ENCODE measurements at places on chromosomes 3 and 15.

- DNase-seq = no peak
Observed at GRCh38 chr3:136194409-136195257, 1.5 kb downstream of the MSL2 start.

DNA sequence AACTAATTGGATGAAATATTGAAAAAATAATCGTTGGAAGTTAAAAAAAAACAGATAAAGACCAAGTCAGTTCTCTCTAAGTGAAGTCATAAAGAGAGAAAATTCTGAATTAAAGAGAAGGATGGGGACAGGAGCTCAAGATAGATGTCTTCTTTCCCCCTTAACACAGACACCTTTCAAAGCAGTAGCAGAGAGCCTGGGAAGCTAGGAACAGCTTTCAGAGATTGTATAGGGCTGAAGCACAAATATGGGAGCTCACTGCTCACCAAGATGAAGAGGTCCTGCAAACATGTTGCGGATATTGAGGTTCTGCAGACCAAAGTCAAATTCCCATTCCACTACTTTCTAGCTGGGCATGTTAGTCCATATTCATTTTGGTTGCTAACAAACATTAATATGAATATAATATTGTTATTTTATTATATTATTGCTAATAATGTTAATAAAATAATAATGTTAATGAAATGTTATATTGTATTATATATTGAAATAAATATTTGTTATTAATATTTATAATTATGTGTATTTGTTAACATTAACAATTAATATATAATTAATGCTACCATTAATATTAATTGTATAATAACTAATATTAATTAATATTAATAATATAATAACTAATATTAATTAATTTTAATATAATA lies 319.1 kb downstream of the OXSM start:
- DNase-seq = no peak

DNA sequence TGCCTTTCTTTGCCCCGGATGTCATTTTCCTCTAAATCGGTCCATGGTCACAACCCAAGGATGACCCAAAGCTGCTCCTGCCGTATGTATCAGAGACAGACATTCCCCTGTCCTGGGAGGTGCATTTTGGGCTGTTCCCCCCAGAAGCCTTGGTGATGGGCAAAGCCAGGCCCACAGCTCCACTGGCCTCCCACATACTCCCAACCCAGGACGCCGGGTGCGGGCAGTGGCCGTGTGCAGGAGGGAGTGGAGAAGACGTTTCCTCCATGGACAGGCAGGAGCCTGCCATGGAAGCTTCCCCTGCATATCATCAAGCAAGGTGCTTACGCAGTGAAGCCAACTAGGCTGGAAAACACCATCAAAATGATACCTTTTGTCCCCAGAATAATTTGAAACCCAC lies 175.0 kb downstream of the ATP10A start:
- no peak for DNase-seq

- DNase-seq = no peak
Observed at GRCh38 chr3:177746337-177746933, 549.2 kb upstream of the TBL1XR1 start.

DNA sequence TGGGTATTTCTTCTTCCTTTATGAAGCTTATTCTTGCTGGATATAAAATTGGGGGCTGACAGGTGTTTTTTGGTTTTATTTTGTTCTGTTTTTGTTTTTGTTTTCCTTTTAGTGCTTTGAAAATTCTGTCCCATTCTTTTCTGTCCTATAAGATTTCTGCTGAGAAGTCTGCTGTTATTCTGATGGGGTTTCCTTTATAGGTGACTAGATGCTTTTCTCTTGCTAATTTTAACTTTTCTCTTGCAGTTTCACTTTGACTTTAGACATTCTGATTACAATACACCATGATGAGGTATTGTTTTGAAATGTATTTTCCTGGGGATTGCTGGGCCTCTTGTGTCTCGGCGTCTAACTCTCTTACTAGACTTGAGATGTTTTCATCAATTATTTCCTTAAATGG lies 22.8 kb downstream of the TTC14 start:
- no peak for DNase-seq

GRCh38 chr3:4846543-4846942 lies 132.7 kb upstream of the BHLHE40 start:
- DNase-seq = no peak

DNA sequence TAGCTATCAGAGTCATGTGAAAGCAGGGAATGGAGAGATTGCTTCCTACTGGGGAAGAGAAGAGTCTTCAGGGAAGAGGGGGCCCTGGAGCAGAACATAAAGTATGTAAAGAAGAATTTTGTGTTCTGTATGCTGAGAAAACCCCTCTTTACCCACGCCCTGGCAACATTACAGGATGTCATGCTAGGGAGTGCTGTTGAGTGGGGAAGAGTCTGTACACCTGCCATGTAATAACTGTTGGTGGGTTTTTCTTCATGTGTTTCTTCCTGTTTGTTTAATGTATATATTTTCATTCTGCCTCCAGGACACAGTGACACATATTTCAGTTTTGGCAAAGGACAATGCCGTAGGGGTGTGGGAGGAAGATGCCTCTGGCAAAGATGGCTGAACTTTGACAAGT lies 122.8 kb upstream of the LPP start:
- DNase-seq = no peak

GRCh38 chr15:52290329-52290728 lies 5.3 kb downstream of the MYO5C start:
- DNase-seq = no peak

GRCh38 chr3:194397757-194398312 lies 1.2 kb downstream of the GP5 start:
- DNase-seq = no peak

DNA sequence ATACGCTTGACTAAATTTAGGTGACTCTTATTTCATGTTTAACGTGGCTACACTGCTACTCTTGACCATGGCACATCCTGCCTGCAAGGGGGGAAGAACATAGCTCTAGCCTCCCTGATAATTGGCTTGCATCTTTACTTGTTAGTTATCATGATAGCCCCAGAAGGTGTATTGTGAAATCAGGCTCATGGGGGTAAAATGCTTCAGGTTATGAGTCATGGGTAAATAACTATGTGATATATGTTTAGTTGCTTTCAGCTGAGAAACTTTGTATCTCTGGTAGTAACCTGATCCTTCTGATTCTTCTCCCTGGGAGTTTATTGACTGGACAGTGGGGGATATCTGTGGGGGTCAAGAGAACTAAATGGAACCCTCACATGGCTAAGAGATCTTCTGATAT lies 660.8 kb upstream of the UBE2E2 start:
- DNase-seq = no peak

GRCh38 chr3:129112308-129113052 lies 9.1 kb downstream of the RAB43 start:
- DNase-seq = no peak

GRCh38 chr3:77102951-77103769 lies 63.3 kb downstream of the ROBO2 start:
- no peak for DNase-seq

GRCh38 chr3:69738315-69738714 lies 949 bp upstream of the MITF start:
- DNase-seq = no peak

GRCh38 chr3:127799476-127800222 lies 22.7 kb downstream of the MGLL start:
- no peak for DNase-seq

DNA sequence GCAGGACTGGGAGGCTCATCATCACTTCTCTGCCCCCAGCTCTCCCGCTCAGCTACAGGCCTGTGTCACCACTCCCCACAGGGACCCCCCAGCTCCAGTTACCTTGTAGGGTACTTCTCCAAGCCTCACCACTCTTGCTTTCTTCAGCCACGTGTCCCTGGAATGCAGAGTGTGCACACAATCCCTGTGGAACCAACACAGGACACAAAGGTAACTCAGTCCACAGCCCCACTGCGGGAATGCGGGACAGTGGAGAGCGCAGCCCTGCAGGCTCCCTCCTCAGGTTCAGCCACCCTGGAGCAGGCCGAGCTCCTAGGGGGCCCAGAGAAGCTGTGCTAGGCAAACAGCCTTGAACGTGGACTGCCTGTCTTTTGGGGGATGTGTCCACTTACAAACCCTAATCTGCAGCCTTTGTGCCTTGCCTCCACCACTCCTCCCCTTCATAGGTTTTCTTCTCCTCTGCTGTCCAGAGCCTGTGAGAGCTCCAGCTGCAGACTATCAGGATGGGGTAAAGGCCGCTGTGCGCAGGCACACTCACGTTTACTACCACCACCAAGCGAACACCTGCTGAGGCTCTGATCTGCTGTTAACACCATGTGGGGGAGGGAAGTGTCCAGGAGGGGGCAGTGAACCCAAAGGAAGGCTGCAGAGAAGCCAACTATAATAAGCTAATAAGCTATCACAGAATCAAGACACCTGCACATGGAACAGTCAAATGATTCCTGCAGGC lies 26.0 kb downstream of the XPC start:
- DNase-seq = no peak

DNA sequence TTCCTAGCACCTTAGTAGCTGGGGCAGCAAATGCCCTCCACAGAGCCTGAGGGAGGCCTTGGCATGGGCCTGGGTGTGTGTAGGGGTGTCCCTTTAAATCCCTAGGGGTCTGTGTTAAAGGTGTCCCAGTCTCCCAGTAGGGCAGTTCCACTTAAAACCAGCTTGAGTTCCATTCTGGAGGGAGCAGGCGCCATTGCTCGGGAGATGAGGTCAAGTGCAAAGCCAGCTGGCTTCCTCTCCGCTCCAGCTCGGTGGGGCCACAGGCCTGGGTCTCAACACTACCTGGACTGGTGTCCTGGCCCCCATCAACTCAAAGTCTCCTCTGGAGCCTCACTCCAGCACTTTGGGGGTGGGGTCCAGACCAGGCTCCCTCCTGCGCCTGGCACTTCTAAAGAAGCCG lies 25.2 kb downstream of the FEM1B start:
- no peak for DNase-seq

GRCh38 chr3:125032100-125032643 lies 23.6 kb downstream of the HEG1 start:
- DNase-seq = no peak

DNA sequence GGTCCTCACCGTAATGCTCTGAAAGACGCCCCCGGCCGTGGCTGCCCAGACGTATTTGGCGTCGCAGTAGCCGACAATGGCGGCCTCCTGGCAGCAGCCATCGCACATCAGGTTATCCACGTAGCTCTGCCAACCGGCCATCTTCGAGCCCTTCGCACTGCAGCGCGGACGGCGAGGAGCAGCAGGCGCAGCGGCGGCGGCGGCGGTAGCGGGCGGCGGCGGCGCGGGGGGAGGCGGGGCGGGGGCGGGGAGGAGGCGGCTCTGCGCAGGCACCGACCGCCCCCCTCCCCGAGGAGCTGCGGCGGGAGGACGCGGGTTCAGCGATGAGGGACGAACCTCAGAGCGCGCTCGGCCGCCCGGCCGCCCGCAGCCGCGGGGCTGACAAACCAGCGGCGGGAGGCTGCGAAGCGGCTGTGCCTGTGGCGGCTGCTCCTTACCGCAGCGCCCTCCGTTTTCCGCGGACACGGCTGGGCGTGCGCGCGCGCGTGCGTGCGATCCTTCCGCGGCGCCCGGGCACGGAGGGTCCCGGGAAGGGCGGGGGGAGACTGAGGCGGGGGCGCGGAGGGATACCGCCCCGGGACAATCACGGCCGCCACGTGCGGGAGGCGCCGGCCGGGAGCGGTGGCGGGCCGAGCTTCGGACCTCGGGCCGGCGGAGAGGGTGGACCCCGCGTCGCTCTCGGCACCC lies at the start of gene PFN2:
Gene PFN2, minus strand, starts transcription at position 180 of the 687 bp plus-strand sequence. Its CDS starts 39 bp downstream, at position 141.
- no peak for DNase-seq

DNA sequence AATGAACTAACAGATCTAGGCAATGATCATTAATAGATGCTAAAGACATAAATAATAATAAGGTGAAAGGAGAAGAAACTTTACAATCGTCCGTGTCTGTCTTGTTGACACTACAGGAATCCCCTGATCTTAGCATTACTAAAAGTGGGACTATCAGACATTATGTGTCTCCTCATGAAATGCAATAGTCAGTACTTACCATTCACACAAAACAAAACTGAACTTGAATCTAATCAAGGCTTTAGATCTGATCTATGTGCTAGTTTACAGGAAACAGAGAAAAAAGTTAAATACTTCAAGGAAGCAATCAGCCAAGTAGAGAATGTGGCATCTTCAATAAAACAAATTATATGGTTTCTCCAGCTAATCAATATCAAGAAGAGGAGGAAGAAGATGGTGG lies 73.7 kb downstream of the PIK3CB start:
- no peak for DNase-seq

GRCh38 chr15:56174649-56175048 lies 69.0 kb downstream of the RFX7 start:
- DNase-seq = no peak

GRCh38 chr15:67105065-67105951 lies 39.9 kb downstream of the SMAD3 start:
- peak; percentile 98 for DNase-seq

DNA sequence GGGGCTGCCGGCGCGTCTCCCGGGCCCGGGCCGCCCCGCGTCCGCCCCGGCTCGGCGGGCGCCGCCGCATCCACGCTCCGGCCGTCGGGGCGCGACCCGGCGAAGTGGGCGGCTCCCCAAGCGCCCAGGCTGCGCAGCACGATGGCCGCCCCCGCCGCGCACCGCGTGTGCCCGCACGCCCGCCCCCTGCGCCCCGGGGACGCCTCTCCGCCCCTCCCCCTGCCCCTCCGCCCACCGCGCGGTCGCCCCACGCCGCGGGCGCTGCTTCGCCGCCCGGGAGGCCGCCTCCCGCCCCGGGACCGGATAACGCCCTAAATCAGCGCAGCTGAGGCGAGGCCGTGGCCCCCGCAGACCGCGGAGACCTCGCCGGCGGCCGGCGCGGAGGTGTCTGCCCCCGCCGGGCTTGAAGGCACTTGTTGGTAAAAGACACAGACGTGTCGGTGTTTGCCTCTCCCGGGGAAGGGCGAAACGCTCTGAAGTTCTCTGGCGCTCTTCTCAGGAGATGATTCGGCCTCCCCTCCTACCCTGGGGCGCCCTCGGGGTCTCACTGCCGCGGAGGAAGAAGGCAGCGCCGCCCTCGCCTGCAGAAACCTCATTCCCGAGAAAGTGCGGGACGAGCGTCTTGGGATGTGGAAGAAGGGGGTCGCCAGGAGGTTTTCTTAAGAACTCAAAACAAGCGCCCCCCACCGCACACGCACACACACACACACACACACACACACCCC lies at the start of gene BNC1:
Gene BNC1, minus strand, starts transcription at position 106 of the 725 bp plus-strand sequence. Its CDS starts 36 bp downstream, at position 70.
- DNase-seq = no peak

DNA sequence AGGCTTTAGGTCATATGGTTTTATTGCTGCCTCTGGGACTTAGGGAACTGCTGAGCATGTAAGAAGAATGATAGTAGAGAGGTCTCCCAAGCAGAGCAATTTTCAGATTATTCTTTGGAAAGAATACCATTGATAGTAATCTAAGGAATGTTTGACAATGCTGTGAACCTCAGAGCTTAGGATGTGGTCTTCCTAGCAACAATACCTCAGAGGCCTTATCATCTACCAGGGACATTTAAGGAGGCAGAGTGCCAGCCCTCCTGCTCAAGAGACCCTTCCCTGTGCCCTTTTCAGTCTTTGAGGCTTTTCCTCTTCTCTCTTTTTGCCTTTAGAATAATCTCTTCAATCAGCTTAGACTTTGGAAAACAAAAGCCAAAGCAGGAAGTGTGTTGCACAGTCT lies 272.1 kb downstream of the OXSM start:
- DNase-seq = no peak

- DNase-seq = no peak
Observed at GRCh38 chr15:74725845-74726773, 781 bp upstream of the CYP1A1 start.

- DNase-seq = no peak
Observed at GRCh38 chr3:194373028-194373427, 3.5 kb upstream of the LRRC15 start.

GRCh38 chr15:77654975-77655374 lies 22.3 kb upstream of the LINGO1 start:
- DNase-seq = no peak

- DNase-seq = no peak
Observed at GRCh38 chr3:32958509-32958908, 7.1 kb downstream of the CCR4 start.
